Spleen (tissue), 13 donors: ENCODE measurements at places on chromosomes 5 and 9. TPM values are rescaled to one million over a fixed set of nuclear protein-coding genes. Genes with fewer than 3 reads are reported as not detected.
A peak's percentile ranks its signal among the peaks of the same experiment; 100 is the strongest.

DNA sequence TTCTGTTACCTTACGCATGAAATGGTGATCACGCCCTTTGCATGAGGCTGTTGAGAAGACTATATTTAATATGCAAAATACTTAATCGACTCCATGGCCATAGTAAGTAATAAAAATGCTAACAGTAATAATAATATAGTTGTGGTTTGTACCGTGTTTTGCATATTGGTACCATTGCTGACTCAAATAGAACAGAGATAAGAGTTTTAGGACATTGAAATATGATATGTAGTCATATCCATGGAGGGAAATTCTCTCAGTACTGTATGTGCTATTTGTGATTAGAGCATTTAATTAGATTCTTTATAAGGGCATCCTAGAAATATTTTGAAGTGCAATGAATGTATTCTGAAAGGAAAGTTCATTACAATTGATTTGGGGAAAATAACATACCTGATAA, 41.9 kb downstream of the CFAP90 start:
- no peak for DNase-seq

DNA sequence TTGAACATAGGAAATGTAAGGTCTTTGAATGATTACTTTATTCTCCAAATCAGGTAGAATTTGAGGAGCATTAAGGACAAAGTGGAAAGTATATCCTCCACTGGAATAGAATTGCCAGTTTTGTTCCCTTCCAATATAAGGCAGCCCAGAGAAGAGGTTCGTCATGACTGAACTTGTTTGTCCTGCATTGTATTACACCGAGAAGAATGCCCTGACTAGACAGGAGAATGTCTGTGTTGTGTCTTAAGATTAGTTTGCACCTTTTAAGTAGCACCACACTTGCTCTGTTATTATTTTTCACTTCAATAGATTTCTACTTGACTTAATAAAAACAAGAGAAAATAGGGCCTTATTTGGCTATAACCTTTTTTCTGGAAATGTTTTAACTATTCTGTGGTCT, 586.2 kb upstream of the PTGER4 start:
- DNase-seq, result no peak

GRCh38 chr9:134500931-134501760, 140.5 kb upstream of the COL5A1 start:
- DNase-seq, result peak; percentile 38

DNA sequence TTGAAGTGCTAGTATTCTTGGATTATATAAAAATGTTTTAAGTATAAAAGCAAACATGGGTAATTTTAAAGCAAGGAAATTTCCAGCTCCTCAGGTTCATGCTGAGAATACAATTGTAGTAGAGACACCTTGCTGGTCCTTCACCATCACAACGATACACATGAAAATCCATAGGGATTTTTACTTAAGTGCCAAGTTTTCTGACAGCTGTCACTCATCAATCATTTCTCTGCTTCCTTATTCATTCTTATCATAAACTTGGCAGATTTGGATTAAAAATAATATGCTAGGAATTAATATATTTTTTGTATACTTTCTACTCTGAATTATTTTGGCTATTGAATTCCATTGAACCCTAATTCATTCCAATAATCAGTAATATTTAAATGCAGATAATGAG, 167.9 kb upstream of the PTGER4 start:
- no peak for DNase-seq

DNA sequence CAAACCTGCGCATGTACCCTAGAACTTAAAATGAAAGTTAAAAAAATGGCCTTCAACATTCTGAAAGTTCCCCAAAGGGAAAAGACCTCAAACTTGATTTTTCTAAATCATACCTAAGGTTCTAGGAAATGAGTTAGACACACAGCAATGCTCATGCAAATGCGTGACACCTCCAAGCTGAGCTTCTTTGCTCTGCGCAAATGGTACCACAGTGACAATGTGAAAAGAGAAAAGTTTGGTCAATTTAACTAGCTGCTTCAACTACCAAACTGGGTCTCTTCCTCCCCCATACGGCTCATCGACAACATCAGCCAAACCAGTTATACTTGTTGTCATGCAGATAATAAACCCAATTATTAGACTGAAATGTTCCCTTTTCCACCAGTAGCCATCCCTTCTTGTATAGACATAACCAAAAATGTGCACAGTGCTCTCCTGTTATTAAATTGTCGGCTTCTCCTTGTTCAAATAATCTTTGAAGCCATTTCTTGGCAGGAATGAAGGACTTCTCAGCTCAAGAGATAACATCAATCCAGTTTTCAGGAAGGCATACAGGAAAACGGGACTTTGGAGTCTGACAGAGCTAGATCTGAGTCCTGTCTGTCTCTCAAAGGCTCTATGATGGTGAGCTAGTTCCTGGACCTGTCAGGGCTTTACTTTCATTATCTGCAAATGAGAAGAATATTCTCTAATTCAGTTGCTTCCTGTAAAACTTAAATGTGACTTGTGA, 185.6 kb upstream of the NR3C1 start:
- DNase-seq, result no peak

GRCh38 chr9:113624721-113625120, 161.2 kb downstream of the RGS3 start:
- DNase-seq, result peak; percentile 39

DNA sequence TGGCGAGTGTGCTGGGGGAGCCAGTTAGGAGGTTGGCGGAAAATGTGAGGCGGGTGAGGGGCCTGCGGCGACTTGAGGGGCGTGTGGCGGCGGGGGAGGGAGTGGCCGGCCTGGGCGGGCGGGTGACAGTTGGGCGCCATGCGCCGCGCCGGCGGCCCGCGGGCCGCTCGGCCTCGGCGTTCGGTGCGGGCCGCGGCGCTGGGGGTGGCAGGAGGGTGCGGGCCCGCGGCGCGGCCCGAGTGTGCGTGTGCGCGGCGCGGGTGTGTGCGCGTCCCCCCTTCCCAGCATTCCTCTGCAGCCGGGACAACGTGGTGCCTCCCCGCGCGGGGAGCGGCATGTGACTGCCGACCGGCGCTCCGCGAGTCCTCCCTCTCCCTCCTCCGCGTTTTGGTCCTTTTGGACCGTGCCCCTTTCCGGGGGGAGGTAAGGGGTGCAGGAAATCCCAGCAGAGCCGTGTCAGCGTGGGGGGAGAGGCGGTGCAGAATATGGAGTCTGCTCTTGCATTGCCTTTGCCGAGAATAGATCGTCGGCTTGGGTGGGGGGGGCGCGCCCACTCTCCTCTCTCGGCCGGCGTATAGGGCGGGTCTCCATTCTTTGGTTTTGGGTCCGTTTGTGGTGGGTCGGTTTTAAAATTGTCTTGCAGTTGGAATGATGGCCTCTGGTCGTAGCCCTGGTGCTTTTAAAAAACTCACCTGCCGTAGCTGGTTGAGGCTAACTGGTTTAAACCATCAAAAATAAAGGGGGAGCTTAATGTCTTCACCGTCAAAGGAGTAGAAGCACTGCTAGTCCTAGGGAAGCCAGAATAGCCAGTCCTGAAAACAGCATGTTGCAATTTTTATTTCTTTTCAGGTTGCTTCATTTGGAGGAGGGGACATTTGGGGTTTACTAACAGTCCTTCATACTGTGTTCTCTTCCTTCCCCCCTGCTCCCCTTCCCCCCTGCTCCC, 2.0 kb downstream of the LARP1 start:
- DNase-seq, result peak; percentile 90

- DNase-seq, result peak; percentile 59
Measured at GRCh38 chr5:178309271-178310013, 76.8 kb upstream of the PHYKPL start.

GRCh38 chr9:36092509-36093215, 43.9 kb upstream of the GLIPR2 start:
- no peak for DNase-seq

GRCh38 chr5:172870291-172870714, 36.3 kb downstream of the ERGIC1 start:
- peak; percentile 68 for DNase-seq

DNA sequence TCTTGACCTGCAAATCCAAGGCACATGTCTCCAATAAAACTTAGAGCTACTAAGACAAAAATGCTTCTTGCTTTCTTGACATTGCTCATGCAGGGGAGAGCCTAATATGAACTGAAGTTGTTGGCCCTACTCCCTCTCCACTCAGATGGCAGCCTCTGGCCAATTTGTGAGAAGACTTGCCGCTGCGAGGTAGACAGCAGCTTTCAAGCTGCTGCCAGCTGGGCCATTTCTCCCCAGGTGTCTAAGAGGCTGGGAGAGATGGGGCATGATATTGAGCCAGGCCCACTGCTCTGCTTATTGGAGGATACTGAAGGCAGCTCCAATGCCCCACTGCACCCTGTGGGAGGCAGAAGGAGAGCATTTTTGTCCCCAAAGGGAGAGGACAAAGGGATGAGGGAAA, 380.5 kb downstream of the RASEF start:
- DNase-seq, result no peak

- DNase-seq, result no peak
Measured at GRCh38 chr5:136666970-136667620, 301.8 kb upstream of the TRPC7 start.

DNA sequence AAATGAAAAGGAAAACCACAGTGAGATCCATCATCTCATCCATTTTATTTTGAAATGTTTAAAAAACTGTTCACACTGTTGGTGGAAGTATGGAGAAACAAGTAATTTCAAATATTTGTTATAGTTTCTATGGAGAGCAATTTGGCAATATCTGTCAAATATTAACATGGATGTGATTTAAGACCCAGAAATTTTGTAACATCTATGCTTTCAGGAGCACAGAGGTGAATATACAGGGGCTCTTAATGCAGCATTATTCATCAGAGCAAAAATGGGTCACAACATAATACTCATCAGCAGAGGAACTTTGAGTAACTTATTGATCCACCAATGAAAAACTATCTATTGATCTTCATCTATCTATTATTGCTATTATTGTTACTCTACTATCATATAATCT, 31.4 kb upstream of the SPATA31C2 start:
- DNase-seq, result no peak

GRCh38 chr9:132287256-132287760, 67.5 kb downstream of the SETX start:
- DNase-seq, result no peak

- no peak for DNase-seq
Measured at GRCh38 chr5:101123363-101123762, 220.3 kb upstream of the ST8SIA4 start.

GRCh38 chr9:28155067-28155466, 581.8 kb upstream of the C9orf72 start:
- DNase-seq, result no peak

DNA sequence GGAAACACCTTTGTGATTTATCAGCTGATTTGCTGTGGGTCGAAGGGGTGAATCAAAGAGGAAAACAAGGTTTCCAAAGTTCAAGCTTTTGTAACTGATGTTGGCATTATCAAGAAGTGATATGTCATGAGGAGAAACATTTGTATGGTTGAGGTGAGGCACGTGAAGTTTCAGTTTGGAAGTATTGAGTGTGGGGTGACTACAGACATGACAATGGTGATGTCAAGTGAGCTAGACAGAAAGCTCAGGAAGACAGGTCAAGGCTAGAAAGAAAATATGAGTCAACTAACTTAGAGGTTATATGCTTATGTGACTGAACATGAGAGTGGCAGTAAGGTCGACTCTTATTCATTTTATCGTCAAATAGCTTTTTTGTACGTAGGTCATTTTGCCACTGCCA, 99.1 kb downstream of the RAB3C start:
- no peak for DNase-seq

GRCh38 chr5:107403228-107403953, 267.3 kb downstream of the EFNA5 start:
- DNase-seq, result no peak

DNA sequence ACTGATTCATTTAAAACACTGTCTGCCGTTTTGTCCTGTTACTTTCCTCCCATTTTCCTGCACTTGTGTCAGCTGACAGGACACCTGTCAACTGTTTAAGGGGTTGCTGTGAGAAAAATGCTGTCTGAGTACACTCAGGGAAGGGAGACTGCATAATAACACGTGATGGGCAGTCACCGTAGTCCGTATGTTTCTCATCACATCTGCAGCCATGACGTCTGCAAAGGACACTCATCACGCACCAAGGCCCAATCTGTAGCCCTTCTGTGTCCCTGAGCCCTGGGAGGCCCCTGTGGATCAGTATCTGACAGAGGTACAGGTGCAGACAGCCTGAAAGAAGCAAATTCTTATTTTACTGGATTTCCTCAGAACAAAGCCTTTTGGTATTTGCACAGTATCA, 396.3 kb downstream of the YTHDC2 start:
- DNase-seq, result no peak

GRCh38 chr5:149804478-149805450, 74.7 kb downstream of the PPARGC1B start:
- no peak for DNase-seq

DNA sequence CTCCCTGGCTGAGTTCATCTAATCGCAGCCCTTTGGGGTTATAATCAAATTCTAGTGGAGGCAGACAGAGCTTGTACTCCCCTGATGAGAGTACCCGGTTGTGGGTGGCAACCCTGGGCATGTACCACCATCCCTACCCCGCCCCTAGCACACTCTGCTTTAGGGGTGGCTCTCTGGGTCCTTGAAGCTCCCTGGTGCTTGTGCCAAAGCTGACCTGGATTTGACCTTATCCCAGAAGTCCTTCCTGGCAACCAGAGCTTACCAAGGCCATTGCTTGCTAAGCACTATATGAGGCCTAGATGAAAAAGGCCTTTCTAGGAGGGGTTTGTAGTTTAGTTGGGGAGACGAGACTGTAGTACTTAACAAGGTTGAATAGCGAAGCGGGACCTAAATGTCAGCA, 72.2 kb downstream of the RGS3 start:
- peak; percentile 74 for DNase-seq

- DNase-seq, result no peak
Measured at GRCh38 chr5:166979307-166979895, 1312.0 kb upstream of the WWC1 start.

- peak; percentile 88 for DNase-seq
Measured at GRCh38 chr5:150603052-150603451, 37.4 kb upstream of the SYNPO start.

- DNase-seq, result peak; percentile 87
Measured at GRCh38 chr5:80082731-80083100, 47.6 kb downstream of the THBS4 start.

GRCh38 chr5:132928062-132928407, 35.4 kb downstream of the AFF4 start:
- no peak for DNase-seq

- DNase-seq, result no peak
Measured at GRCh38 chr5:151740958-151741373, 17.5 kb downstream of the ATOX1 start.

- no peak for DNase-seq
Measured at GRCh38 chr5:127486471-127486870, 31.0 kb upstream of the PRRC1 start.

The SPOCK1 gene
- total RNA-seq, result 3.7 TPM

The KIF4B gene
- total RNA-seq, result 0.06 TPM

The TMC1 gene
- total RNA-seq, result not detected

The CKMT2 gene
- total RNA-seq, result 2.6 TPM

The HMCN2 gene
- total RNA-seq, result 1.9 TPM

The EPB41L4B gene
- 0.43 TPM for total RNA-seq

The PIGO gene
- total RNA-seq, result 25.0 TPM

The SLC45A2 gene
- total RNA-seq, result not detected

The ST6GALNAC4 gene
- 54.1 TPM for total RNA-seq

The PCDHGA11 gene
- total RNA-seq, result 3.2 TPM

The MEGF10 gene
- total RNA-seq, result 0.70 TPM

The AQP3 gene
- total RNA-seq, result 129 TPM

The LCN12 gene
- 3.1 TPM for total RNA-seq

The POC5 gene
- 20.9 TPM for total RNA-seq

The RNF208 gene
- 1.2 TPM for total RNA-seq

The SPATA31C1 gene
- not detected for total RNA-seq
